Prostate gland (tissue), 2 donors: ENCODE measurements at places on chromosomes 2 and 18.

GRCh38 chr2:67666386-67667053 is 269.4 kb downstream of the ETAA1 start:
- no peaks in the 10 kb centered on the region for H3K4me1 ChIP-seq
- H3K36me3 ChIP-seq = no peaks in the 10 kb centered on the region
- H3K27ac ChIP-seq = no peak overlapping the region

DNA sequence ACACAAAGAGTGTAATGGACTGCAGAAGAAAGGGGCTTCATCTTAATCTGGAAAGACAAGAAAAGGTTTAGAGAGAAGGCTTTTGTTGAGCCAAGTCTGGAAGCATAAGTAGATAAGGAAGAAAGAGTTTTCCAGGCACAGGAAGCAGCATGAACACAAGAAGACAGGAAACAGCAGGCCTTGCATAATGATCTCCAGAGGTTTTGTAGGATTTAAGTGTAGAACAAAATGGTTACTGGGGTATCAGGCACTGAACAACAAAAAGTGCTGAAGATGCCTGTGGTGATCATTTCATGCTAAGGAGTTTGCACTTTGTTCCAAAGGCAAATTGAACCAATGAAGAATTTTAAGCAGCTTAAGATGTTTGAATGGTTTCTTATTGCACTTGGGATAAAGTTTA is 281.6 kb upstream of the TANK start:
- no peaks in the 10 kb centered on the region for H3K4me1 ChIP-seq
- H3K27ac ChIP-seq = no peak overlapping the region
- H3K4me3 ChIP-seq = no peak overlapping the region
- H3K36me3 ChIP-seq = no peaks in the 10 kb centered on the region
- no peak for DNase-seq
- no peaks in the 10 kb centered on the region for H3K27me3 ChIP-seq

- no peak overlapping the region for H3K4me3 ChIP-seq
- H3K27ac ChIP-seq = no peak overlapping the region
- no peaks in the 10 kb centered on the region for H3K27me3 ChIP-seq
- H3K36me3 ChIP-seq = no peaks in the 10 kb centered on the region
These were observed 25.5 kb downstream of the PLEK start for GRCh38 chr2:68390586-68390985.

DNA sequence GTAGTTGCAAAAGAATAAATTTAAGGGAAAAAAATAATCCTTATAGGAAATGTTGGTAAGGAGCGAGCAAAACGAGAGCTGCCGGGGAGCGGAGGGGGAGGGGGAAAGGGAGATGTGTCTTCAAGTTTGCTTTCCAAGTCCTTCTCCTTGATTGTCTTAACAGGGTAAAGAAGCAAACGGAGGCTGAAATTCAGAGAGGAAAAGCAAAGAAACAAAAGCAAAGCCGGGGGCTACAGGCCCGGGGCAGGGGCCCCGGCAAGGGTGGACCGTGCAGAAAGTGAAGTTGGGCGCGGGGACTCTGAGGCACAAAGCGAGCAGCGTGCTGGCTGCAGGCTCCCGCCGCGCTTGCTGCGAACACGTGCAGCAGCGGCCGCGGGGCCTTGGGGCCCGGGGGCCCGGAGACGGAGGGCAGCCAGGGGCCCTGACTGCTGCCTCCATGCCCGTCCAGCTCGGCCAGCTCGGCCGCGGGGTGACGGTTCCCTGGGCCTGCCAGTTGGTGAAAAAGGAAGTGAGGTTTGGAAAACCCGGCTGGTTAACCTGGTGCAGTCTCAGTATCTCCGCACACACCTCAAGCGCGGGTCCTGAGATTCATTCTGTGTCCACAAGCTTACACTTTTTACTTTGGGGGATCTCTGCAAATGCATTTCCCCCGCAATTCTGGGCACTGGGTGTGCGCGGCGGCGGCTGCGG is 4.1 kb downstream of the BCL11A start:
- DNase-seq = peak; percentile 34
- H3K36me3 ChIP-seq = no peaks in the 10 kb centered on the region

- H3K4me1 ChIP-seq = no peaks in the 10 kb centered on the region
- H3K27ac ChIP-seq = no peak overlapping the region
- no peak for DNase-seq
- no peaks in the 10 kb centered on the region for H3K27me3 ChIP-seq
- H3K4me3 ChIP-seq = no peak overlapping the region
These were observed 31.1 kb upstream of the GPC1 start for GRCh38 chr2:240404174-240404852.
